H54 (cell line): ENCODE measurements at places on chromosomes 11 and 22.

GRCh38 chr11:115458877-115459276, 45.3 kb downstream of the CADM1 start:
- no peak for DNase-seq

GRCh38 chr11:36372101-36372771, 76.1 kb downstream of the PRR5L start:
- DNase-seq, result no peak

- DNase-seq, result no peak
These were observed 33.6 kb downstream of the GALNT18 start for GRCh38 chr11:11588243-11588642.

- no peak for DNase-seq
These were observed 822 bp downstream of the MARK2 start for GRCh38 chr11:63839508-63840355.

DNA sequence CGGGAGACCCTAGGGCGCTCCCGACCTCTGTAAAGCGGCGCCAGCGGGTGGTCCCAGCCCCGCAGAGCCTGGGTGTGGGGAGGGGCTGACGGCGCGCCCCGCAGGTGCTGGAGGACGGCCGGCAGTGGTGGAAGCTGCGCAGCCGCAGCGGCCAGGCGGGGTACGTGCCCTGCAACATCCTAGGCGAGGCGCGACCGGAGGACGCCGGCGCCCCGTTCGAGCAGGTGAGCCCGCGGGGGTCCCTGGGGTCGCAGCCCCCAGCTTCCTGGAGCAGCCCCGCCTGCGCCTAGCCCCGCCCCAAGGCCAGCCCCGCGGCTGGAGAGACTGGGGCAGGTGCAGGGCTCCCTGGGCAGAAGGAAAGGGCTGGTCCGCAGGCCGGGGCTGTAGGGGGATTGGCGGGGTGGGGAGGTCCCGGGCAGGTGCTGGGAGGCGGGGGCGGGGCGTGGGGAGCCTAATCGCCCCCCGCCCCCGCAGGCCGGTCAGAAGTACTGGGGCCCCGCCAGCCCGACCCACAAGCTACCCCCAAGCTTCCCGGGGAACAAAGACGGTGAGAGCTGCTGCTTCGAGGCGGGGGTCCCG, 19.7 kb downstream of the EPS8L2 start:
- no peak for DNase-seq

GRCh38 chr11:57458410-57459163, 1.7 kb upstream of the RTN4RL2 start:
- no peak for DNase-seq

- DNase-seq, result no peak
These were observed 47.9 kb upstream of the TH start for GRCh38 chr11:2219318-2220017.

- DNase-seq, result no peak
These were observed 150.2 kb upstream of the B3GAT1 start for GRCh38 chr11:134562196-134562595.

DNA sequence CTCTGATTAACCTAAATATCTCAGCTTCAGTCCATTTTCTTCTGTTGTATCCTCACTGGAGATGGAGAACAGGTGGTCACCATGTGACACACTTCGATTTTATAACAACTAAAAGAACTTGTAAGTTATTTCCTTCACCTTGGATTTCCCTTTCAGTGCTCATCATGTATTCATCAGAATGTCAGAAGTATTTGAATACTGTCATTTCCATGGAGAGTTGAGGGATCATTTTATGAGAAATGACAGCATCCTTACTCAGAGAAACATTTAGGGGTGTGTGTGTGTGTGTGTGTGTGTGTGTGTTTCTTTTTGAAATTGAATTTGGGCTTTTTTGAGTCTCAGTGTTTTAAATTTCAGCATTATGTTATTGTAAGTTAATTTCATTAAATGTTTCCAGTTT, 205.8 kb downstream of the ARHGAP42 start:
- DNase-seq, result no peak

- DNase-seq, result no peak
These were observed 52.8 kb downstream of the SCGB1A1 start for GRCh38 chr11:62471603-62472002.
